ENCODE measurements at places on chromosomes 4 and X.

- DNase-seq: peak; percentile 56
These were observed 5.1 kb downstream of the RTL5 start for GRCh38 chrX:72126539-72127140.

DNA sequence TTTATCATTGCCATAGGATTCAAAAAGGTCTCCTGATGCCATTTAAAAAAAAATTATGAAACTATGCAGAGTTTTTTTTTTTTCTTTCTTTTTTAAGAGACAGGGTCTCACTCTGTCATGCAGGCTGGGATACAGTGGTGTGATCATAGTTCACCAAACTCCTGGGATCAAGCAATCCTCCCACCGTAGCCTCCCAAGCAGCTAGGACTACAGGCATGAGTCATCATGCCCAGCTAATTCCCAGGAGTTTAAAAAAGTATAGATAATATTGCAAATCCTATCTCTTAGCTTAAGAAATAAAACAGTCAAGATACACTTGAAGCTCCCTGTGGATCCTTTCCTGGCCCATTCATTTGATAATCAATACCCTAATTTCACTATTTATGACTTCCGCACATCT lies 58.6 kb upstream of the PRSS48 start:
- no peak for DNase-seq

DNA sequence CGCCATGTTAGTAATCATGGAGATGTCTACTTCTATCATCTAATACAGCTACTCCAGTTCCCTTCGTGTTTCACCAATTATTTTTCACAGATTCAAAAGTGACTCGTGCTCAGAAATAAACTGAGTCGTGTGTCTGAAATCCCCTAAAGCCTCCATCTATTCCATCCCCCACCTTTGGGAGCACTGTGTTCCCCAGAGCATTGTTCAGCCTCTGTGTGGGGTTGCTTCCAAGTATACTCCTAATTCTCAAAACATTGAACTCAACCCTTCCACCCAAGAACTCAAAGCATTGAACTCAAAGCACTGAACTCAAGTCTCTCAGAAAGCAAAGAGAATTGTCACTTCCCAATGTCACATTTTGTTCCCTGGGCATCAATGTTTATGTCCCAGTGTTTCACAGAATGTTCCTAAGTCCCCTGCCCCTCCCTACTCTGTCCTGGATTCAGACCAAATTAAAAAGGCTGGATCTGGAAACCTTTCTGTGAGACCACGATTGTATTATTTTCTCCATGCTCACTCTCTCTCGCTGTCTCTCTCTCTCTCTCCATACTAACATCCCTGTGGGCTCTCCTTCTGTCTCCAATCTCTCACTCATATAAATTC lies 138.5 kb upstream of the QRFPR start:
- DNase-seq: no peak

- DNase-seq: no peak
These were observed 8.2 kb downstream of the SH3TC1 start for GRCh38 chr4:8207314-8207713.

DNA sequence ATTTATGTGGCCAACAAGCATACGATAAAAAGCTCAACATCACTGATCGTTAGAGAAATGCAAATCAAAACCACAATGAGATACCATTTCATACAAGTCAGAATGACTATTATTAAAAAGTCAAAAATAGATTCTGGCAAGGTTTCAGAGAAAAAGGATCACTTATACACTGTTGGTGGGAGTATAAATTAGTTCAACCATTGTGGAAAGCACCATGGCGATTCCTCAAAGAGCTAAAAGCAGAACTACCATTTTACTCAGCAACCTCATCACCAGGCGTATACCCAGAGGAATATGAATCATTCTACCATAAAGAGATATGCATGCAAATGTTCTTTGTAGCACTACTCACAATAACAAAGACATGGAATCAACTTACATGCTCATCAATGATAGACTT lies 478.7 kb upstream of the GALNTL6 start:
- DNase-seq: no peak

GRCh38 chrX:67619253-67619652 lies 75.4 kb downstream of the AR start:
- no peak for DNase-seq

DNA sequence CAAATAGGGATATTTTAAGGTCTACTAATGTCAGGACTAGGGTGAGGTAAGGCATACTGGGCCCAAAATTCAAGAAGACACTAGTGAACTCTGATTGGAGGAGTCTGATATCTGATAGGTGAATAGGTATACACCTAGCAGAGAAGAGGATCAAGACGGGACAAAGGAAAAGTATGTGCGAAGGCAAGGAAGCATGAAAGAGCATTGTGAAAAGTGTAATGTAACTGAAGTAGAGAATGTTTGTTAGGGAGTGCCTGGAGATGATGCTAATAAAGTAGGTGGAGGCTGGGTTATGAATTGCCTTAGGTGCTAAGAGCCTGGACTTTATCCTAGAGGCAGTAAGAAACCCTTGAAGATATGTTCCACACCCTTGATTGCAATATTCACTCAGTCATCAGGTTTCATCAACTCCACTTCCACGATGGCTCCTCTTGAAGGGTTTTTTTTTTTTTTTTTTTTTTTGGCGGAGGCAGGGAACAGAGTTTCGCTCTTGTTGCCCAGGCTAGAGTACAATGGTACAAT lies 49.9 kb upstream of the XIAP start:
- DNase-seq: no peak

GRCh38 chrX:39445336-39445735 lies 644.1 kb downstream of the MID1IP1 start:
- DNase-seq: no peak

DNA sequence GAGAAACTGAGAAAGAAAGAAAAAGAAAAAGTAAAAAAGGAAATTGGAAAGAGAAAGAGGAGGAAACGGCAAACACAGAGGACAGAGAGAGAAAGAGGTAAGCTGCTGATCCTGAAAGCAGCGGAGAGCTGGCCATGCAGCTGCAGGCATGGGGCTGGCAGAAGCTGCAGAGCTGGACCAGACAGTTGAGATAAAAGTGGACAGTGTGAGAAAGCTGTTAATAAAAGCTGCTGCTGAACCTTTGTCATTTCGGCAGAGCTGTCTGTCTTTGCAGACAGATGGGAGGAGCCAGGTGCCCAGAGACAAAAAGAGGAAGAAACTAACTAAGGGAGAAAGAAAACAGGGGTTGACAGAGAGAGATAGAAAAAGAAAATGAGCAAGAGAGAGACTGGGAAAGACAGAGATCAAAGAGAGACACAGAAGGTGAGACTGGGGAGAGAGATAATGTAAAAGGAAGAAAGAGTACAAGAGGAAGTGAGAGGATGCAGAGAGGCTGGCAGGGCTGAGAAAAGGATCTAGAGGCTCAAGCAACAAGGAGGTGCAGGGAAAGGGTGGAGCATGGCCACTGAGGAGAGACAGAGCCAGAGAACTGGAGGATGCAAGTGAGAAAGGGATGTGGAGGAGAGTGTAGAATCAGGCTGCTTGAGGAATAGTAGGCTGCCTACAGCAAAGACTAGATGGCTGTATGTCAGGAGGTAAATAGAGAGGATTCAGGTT lies 376.8 kb upstream of the FGF16 start:
- no peak for DNase-seq

- no peak for DNase-seq
These were observed 111.6 kb upstream of the NUDT6 start for GRCh38 chr4:123034023-123034422.

DNA sequence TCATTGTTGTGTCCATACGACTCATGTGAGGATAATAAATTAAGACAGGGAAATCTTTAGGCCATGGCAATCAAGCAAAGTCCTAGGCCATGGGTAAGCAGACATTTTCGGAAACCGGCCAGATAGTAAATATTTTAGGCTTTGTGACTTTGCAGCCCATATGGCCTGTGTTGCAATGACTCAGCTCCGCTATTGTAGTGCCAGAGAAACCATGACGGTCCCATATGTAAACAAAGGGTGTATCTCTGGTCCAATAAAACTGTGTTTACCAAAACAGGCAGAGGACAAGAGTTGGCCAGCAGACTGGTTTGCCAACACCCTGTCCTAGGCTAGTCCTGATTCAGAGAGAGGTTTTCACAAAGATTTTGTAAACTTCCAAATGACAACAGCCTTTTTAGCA lies 5.0 kb downstream of the FAM114A1 start:
- DNase-seq: no peak

GRCh38 chr4:145907812-145908211 lies 30.8 kb downstream of the ZNF827 start:
- no peak for DNase-seq

DNA sequence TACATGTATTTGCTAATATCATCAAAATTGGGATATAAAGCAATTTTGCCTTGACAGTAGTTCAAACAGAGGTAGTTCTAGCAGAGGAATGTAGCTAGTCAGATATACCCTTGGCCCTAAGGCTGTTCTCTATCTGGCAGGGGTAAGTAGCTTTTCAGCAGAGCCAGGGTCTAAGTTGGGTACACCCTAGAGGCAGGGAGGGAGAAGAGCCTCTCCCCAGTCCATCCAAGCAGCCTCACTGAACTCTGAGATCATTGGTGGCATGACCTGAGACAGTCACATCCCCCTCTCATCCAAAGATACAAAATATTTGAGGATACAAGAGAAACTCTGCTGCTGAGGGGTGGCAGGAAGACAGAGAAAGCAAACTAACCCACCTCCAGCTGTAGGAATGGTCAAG lies 343.7 kb downstream of the DHX15 start:
- no peak for DNase-seq

DNA sequence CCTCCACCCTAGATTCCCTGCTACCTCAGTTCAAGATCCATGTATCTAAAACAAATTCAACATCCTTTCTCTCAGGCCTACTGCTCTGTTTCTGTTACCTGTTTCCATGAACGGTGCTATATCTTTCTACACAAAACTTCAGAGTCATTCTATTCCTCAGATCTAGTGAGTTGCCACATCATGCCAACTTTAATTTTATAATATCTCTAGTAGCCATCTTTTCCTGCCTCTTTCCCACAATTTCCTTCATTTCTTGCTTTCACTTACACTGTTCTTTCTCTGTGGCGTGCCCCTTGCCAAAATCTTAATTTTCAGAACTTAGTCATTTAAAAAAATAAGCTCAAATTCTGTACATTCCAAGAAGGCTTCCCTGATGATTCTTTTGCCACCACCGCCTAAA lies 15.2 kb downstream of the GUCY1A1 start:
- DNase-seq: no peak

DNA sequence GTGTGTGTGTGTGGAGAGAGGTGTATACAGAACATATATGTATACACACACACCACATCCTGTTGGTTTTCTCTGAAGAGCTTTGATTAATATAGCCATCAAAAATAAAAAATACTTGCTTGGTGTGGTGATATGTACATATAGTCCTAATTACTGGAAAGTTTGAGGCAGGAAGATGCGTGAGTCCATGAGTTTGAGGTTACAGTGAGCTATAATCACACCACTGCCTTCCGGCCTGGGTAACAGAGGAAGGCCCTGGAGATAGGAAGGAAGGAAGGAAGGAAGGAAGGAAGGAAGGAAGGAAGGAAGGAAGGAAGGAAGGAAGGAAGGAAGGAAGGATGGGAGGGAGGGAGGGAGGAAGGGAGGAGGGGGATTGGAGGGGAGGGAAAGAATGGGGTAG lies 360.4 kb upstream of the CPEB2 start:
- DNase-seq: no peak

DNA sequence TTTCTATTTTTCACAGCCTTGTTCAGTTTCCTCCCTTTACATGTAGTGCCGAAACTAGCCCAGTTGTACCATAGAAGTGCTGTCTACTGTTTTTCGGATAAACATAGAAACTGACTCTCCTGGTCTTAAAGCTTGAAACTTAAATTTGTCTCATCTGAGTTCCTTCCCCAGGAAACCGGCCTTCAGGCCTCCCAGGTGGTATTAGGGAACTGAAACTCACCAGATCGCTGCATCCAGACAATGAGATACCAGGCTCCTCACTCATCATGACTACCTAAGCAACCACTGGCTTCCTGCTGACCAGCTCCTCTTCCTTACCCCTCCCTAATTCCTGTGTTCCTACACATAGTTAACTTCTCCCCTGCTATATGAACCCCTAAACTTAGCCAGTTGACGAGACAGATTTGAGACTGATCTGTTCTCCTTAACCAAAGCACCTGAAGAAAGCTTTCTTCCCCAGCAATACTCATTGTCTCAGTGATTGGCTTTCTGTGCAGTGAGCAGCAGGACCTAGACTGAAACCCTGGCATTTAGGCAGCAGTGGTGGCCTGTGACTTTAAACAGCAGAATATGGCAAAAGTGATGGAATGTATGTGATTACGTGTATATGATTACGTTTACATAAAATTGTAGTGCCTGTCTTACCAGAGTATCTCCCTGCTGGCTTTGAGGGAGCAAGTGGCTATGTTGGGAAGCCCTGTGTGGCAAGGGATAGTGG lies 959.1 kb upstream of the LCORL start:
- no peak for DNase-seq

GRCh38 chr4:28557755-28558154 lies 1697.1 kb downstream of the STIM2 start:
- DNase-seq: no peak

DNA sequence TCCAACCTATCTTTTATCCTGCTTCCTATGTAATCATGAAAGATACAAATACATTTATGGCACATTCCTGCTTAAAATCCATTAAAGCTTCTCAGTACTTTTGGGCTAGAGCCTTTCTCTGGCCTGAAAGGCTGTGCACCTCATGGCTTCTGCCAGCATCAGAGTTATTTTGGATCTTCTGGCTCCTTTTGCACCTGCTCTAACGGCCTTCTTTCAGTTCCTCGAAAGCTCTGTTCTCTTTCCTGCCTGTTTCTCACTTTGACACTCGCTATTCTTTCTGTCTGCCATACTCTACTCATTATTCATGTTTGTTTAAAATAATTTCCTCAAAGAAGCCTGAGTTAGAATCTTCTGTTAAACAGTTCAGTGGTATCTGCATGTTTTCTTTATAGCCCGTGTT lies 86.0 kb downstream of the LRP2BP start:
- no peak for DNase-seq

DNA sequence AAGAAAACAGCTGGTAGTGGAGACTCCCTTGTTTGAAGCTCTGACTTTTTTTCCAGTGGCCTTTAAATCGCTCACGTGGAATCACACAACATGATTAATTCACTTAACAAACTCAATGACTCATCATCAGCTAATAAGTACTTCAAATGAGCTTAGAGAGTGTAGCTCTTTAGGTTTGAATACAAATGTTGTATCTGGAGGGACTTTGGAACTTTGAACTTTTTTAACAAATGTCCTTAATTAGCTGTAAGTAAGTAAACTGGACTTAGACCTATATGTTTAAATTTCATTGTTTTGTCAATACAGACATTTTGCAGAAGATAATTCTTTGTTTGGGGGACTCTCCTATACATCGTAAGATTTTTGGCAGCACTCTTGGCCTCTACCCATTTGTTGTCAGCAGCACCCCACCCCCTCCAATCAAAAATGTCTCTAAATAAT lies 581.1 kb downstream of the SPRY1 start:
- DNase-seq: no peak

GRCh38 chr4:14910411-14910810 lies 91.9 kb upstream of the CPEB2 start:
- DNase-seq: no peak

- DNase-seq: no peak
These were observed 63.7 kb upstream of the PDLIM3 start for GRCh38 chr4:185598846-185599552.

- DNase-seq: no peak
These were observed 62.4 kb downstream of the NPNT start for GRCh38 chr4:105957680-105958079.
